Femur (tissue), 1 donor: ENCODE measurements at places on chromosomes 1 and 21.

- DNase-seq: no peak
Measured at GRCh38 chr1:155531624-155532023, 31.0 kb downstream of the ASH1L start.

DNA sequence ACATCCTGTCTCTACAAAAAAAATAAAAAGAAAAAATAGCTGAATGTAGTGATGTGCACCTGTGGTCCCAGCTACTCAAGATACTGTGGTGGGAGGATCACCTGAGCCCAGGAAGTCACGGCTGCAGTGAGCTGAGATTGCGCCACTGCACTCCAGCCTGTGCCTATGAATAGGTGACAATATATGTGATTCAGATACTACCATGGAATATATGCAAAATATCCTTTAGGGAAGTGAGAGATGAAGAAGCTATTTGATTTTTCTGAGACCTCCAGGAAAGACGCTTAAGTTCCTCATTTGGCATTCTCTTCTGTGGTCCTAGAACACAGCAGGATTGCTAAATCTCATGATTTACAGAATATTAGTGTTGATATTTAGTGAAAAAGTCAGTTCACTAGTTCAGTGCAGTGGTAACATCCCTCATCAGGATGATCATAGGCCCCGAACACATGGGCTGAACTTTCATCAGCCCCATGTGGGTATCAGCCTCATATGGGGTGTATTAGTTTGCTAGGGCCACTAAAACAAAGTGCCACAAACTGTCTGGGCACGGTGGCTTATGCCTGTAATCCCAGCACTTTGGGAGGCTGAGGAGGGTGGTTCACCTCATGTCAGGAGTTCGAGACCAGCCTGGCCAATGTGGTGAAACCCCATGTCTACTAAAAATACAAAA is 6.0 kb upstream of the VASH2 start:
- no peak for DNase-seq

- DNase-seq: no peak
Measured at GRCh38 chr21:34132926-34133325, 59.5 kb downstream of the MRPS6 start.

DNA sequence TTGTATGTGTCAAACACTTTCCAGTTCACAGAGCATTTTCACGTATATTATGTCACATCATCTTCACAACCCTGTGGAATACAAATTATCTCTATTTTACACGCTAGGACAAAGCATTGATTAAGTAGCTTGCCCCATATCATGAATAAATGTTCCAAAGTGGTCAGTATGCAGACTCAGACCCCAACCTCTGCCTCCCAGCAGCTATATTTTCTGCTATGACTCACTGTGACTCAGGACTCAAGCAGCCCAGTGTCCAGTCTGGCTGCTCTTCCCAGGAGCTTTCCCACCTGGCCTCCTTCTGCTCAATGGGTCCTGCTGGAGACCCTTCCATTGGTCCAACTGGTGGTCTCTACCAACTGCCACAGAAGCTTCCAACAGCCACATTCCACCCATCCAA is 56.0 kb upstream of the RAP1A start:
- no peak for DNase-seq

GRCh38 chr1:244664353-244664752 is 11.4 kb downstream of the DESI2 start:
- DNase-seq: no peak

GRCh38 chr21:41612674-41613532 is 104.9 kb upstream of the TMPRSS2 start:
- peak; percentile 94 for DNase-seq

GRCh38 chr1:51689075-51689440 is 72.2 kb downstream of the OSBPL9 start:
- DNase-seq: no peak

- DNase-seq: no peak
Measured at GRCh38 chr1:90723590-90724108, 6.5 kb upstream of the BARHL2 start.

DNA sequence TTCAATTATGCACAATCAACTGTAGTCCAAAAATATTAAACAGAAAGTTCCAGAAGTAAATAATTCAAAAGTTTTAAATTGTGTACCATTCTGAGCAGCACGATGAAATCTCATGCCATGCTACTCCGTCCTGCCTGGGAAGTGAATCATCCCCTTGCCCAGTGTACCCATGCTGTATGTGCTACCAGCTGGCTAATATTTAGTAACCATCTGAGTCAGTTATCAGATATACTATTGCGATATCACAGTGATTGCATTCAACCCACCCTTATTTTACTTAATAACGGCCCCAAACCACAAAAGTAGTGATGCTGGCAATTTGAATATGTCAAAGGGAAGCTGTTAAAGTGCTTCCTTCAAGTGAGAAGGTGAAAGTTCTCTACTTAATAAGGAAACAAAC is 56.2 kb downstream of the EVI5 start:
- no peak for DNase-seq

DNA sequence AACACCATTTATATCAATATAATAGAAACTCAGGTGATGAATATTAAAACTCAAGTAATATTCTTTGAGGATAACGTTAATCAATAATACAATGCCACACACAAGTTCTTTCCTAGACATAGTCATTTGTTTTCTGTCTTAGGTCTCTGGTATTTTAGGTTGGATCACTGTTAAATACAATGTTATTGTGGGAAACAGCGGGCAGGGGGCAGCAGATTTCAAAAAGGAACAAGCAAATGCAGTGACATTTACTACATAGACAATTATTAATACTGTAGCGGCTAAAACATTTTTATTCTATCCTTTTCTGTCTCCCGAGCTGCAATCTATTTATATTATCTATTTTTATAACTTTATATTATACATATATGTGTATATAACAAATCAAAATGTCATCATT is 186.4 kb upstream of the ZNHIT6 start:
- peak; percentile 70 for DNase-seq

DNA sequence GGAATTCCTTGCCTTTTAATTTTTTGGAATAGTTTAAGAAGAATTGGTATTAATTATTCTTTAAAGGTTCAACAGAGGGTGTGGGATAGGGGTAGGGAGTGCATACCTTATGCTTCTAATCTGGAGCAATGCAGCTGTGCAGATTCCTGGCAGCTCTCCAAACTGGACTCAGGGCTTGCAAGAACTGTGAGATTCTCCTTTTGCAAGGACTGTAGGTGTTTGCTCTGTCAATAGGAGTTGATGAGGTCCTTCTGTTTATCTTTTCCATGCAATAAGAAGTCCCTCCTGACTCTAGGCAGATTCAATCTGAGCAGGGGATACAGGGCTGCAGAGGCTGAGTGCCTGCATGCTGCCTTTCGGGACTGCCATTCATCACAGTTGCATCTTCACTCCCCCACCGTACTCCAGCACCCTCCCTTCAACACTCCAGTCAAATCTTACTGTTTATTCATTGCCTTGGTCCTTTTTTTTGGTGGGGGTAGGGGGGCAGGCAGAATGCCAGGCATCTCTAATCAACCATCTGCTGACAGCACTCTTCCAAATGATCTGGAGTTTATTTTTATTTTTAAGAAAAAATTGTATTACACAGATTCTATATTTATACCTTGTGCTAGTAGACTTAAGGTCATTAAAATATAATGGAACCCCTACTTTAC is 122.3 kb downstream of the DISC1 start:
- peak; percentile 41 for DNase-seq

DNA sequence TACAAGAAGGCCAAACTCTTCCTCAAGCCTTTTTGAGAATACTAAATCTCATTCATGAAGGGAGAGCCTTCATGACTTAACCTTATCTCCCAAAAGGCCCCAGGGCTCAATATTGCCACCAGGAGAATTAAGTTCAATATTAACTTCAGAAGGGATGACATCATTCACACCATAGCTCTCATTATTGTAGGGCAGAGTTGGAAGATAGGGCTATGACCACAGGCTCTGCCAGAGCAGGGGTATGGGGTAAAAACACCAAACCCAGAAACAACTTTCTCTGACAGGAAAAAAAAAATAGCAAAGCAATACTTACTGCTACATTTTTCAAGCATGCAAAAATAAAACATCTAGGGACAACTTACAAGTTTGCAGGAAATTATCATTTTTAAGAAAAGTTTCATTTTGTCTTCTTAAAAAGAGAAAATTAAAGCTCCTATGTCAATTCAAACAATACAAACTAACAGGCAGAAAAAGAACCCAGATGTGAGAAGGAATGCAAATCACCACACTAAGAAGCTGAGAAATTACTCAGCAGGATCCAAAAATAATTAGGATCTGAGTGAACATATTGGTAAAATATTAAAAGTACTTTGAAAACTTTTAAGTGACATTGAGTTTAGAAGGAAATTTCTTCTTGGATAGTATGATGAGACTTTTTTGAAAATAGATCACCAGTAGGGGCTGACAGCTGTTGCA is 1156.5 kb downstream of the NCAM2 start:
- DNase-seq: no peak

DNA sequence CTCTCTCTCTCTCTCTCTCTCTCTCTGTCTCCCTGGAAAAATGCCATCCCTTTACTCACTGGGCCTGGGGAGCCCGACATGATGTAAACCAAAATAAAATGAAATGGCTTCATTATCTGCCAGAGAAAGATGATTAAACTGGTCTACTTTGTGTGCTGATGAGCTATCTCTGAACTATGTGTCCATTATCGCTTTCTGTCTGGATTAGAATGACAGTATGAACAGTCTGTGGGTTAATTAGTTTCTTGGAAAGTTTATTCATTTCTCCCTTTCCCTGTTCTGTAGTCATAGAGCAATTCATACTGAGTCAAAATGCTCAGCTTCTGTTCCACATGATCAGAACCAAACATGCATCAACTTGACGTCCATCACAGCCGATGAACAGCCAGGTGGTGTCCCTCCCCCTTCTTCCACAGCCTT is 72.4 kb upstream of the KCND3 start:
- DNase-seq: no peak

GRCh38 chr1:2255420-2256369 is 27.6 kb downstream of the SKI start:
- DNase-seq: peak; percentile 76

- no peak for DNase-seq
Measured at GRCh38 chr1:39080269-39080826, 54.2 kb downstream of the NDUFS5 start.

- DNase-seq: no peak
Measured at GRCh38 chr1:233512538-233512937, 101.4 kb upstream of the KCNK1 start.

DNA sequence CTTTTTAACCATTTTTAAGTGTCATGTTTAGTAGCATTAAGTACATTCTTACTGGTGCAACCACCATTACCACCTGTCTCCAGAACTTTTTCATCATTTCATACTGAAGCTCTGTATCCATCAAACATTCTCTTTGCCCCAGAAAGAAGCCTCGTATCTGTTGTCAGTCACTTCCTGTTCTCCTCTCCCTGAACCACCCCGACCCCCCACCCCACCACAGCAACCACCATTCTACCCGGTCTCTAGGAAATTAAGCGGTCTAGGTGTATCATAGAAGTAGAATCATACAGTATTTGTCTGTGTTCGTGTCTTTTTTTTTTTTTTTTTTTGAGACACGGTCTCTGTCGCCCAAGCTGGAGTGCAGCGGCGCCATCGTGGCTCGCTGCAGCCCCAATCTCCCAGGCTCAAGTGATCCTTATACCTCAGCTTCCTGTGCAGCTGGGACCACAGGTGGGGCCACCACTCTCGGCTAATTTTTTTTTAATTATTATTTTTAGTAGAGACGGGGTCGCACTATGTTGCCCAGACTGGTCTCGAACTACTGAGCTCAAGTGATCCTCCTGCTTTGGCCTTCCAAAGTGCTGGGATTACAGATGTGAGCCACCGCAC is 23.7 kb upstream of the EPHA8 start:
- no peak for DNase-seq

GRCh38 chr1:2189459-2190425 is 4.8 kb downstream of the FAAP20 start:
- peak; percentile 97 for DNase-seq

- DNase-seq: no peak
Measured at GRCh38 chr1:200874694-200875093, 1.9 kb downstream of the GPR25 start.

GRCh38 chr1:154765970-154766369 is 104.1 kb downstream of the KCNN3 start:
- DNase-seq: no peak

- DNase-seq: peak; percentile 52
Measured at GRCh38 chr1:158145173-158145719, 35.4 kb upstream of the CD1D start.

DNA sequence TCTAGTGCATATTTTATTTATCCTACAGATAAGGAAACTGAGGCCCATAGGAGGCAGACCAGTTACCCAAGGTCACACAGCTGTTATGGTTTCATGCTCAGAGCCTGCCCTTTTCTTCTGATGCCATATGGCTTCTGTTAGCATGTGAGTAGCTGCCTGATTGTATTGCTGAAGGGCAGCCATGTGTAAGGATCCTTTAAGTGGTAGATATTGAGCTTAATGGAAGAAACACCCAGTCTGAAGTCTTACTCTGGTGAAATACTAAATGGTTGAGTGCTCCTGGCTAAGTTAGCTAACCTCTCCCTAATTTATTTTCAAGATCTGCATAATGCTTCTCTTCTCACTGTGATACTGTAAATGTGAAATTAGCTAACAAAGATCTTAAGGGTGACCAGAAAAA is 30.9 kb downstream of the ADAMTS5 start:
- DNase-seq: no peak

GRCh38 chr1:165116732-165117131 is 239.8 kb downstream of the LMX1A start:
- no peak for DNase-seq

DNA sequence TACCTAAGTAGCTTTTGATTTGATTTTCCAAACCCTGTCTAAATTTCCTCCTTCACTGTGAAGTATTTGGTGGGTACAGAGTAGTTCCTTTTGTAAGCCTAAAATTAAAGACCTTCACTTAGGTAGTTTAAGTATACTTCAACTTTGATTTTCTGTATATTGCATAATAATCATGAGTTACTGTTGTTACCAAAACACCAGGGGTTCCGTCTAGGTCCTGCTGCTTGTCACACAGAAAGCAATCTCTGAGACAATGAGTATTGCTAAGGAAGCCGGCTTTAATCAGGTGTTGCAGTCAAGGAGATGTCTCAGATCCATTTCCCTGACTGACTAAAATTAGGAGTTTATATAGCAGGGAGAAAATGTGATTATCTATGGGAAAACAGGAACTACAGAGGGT is 15.3 kb downstream of the RPS6KC1 start:
- no peak for DNase-seq

GRCh38 chr1:152440635-152441471 is 26.8 kb upstream of the CRNN start:
- peak; percentile 69 for DNase-seq

DNA sequence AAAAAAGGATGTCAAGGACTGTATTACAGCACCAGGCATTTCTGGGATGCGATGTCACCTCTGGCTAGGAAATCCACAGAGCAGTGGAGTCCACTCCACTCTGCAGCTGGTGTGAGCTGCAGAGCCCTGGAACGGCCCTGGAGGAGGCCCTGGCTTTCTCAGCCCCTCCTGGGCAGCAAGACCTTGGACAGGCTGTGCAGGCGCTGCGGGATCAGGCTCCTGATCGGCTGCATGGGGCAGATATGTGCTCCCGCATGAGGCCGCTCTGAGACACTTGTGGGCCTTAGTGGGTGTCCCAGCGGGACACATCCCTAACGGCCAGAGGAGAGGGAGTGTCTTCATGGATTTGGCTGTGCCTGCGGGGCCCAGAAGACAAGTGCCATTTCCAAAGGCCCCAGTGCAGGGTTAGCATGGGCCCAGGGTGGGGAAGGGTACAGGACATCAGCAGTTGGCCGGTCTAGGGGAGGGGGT is 6.2 kb downstream of the DNMT3L start:
- no peak for DNase-seq
